ENCODE measurements at places on chromosomes 4 and X. TPM values are rescaled to one million over a fixed set of nuclear protein-coding genes. Genes with fewer than 3 reads are reported as not detected.

GRCh38 chrX:8773117-8773516 lies 28.1 kb downstream of the FAM9A start:
- DNase-seq: no peak
- no peaks in the 10 kb centered on the region for H3K4me1 ChIP-seq
- H3K27ac ChIP-seq: no peak overlapping the region
- no peaks in the 10 kb centered on the region for H3K36me3 ChIP-seq

The ODAPH gene
- polyA plus RNA-seq: not detected

GRCh38 chr4:106365613-106366012 lies 3.0 kb downstream of the GIMD1 start:
- no peaks in the 10 kb centered on the region for H3K36me3 ChIP-seq
- no peak for DNase-seq
- H3K4me1 ChIP-seq: no peaks in the 10 kb centered on the region
- H3K27ac ChIP-seq: no peak overlapping the region
- no peak overlapping the region for H3K4me3 ChIP-seq

The CACNA1F gene
- polyA plus RNA-seq: 0.32 TPM

All from ovary (tissue), 10 donors.